ENCODE measurements at places on chromosomes 16 and 17.

- DNase-seq: no peak
These were observed 2.0 kb downstream of the P2RX1 start for GRCh38 chr17:3914312-3914670.

GRCh38 chr16:49454426-49455180 lies 81.0 kb downstream of the C16orf78 start:
- no peak for DNase-seq

DNA sequence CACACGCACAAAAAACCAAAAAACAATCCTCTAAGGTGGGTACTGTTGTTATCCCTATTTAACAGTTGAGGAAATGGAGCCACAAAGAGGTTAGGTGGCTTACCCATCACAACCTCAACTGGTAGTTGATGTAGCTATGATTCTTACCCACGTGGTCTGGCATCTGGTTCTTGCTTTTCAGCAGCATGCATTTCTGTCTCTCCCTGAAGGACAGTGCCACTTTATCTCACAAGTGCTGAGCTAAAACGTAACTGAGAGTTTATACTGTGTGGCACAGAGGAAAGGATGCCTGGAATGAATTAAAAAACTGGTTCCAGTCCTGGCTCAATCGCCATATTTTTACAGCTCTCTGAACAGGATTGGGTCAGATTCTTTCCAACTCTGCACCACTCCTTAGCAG lies 1.9 kb upstream of the CORO6 start:
- DNase-seq: no peak

- DNase-seq: no peak
These were observed 35.0 kb downstream of the JPH3 start for GRCh38 chr16:87637357-87637756.

GRCh38 chr16:3188925-3189825 lies 1.2 kb downstream of the OR1F1 start:
- DNase-seq: no peak

GRCh38 chr17:66405836-66406677 lies 103.6 kb downstream of the PRKCA start:
- DNase-seq: no peak

DNA sequence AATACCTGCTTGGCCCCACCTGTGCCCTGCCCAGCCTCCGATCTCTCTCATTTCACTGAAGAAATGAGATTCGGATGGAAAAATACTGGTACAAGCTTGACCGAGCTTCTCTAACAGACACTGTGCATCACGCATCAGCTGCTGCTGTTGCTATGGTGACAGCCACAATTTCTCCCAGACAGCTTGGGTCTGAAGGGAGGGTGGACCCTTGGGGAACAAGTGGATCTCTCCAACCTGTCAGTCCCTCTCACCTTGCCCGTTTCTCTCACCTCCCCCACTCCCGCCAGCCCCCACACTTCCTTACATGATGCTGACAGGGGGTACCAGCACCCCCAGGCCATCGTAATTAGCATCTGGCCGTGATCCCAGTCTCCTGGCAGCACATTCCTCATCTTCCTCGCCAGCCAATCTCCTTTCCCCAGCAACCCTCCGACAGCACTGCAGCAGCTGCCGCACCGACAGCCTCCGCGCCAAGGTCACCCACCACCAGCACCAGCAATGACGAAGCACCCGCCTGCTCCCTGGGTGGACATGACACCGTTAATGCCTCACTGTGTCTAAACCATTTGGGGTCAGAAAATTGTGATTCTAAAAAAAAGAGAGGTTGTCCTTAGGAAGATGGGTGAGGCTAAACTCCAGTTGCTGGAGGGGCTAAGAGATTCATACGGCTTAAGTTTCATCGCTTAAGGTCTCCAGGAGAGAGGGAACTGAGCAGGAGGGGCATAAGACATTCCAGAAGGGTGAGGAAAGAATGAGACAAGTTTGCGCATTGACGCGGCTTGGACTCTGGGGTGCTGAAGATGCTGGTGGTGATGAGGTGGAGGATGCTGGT lies 58.6 kb upstream of the TNRC6A start:
- DNase-seq: peak; percentile 100

GRCh38 chr17:15048381-15048780 lies 216.7 kb downstream of the PMP22 start:
- DNase-seq: no peak

DNA sequence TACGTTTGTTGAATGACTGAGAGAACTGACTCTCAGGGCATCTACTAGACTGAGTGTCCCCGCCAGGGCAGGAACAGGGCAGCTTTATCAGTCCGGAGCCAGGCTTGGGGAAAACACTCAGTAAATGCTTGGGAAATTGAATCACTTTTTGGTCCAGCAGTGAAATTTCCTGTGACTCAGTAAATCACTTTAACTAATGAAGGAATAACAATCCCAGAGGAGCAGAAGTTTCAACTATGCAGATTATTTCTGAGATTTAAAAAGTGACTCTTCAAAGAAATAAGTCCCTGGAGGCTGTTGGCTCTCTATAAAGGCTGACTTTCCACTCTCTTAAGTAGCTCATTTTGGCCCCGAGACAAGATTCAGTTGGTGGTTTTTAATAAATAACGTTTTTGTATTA lies 101.8 kb downstream of the FOXL1 start:
- no peak for DNase-seq

- no peak for DNase-seq
These were observed 169.3 kb upstream of the AXIN2 start for GRCh38 chr17:65730711-65731169.

GRCh38 chr16:26787924-26788323 lies 278.8 kb upstream of the C16orf82 start:
- DNase-seq: no peak

DNA sequence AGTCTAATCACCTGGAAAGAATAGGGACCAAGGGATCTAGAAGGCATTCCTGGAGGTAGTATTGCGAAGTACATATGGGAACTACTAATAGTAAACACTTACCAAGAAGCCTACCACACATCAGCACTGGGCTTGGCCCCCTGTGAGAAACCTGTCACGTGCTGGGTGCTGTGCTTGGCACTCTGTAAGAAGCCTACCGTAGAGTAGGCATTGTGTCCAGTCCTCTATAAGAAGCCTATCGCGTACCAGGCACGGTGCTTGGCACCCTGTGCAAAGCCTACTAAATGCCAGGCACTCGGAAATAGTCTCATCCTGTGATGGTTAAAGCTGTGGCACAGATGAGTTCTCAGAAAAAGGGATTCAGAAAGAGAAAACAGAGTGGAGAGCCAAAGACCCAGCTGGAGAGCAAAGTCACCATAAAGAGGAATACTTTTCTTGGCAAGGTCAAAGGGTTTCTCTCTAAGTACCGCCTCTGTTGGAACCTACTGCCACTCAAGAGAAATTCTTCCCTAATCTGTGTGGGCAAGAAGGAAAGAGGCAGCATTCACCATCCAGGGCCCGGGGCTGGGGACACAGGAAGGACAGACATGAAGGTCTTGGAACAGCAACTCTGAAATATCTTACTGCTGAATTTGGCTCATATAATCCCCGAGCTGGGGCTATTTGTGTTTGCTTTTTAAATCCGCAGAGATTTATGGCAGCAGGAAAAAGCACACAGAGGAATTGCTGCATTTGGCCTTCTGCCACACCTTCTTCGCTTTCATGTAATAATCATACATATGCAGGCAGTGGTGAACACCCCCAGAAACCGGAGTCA lies 81.8 kb downstream of the VAT1L start:
- no peak for DNase-seq

GRCh38 chr17:63695889-63696288 lies 4.0 kb downstream of the LIMD2 start:
- no peak for DNase-seq

GRCh38 chr17:2084766-2085647 lies 30.1 kb downstream of the HIC1 start:
- no peak for DNase-seq

GRCh38 chr17:19978805-19979211 lies 1.2 kb upstream of the AKAP10 start:
- no peak for DNase-seq

DNA sequence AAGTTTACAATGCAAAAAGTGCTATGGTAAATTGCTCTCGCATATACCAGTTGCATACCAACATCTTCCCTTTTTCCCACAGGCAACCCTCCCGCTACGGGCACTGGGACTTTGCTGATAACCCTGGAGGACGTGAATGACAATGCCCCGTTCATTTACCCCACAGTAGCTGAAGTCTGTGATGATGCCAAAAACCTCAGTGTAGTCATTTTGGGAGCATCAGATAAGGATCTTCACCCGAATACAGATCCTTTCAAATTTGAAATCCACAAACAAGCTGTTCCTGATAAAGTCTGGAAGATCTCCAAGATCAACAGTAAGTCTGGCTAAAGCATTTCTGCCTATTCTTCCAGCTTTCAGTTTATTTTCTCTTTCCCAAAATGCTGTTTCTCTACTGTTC lies 27.9 kb upstream of the HSBP1 start:
- no peak for DNase-seq

DNA sequence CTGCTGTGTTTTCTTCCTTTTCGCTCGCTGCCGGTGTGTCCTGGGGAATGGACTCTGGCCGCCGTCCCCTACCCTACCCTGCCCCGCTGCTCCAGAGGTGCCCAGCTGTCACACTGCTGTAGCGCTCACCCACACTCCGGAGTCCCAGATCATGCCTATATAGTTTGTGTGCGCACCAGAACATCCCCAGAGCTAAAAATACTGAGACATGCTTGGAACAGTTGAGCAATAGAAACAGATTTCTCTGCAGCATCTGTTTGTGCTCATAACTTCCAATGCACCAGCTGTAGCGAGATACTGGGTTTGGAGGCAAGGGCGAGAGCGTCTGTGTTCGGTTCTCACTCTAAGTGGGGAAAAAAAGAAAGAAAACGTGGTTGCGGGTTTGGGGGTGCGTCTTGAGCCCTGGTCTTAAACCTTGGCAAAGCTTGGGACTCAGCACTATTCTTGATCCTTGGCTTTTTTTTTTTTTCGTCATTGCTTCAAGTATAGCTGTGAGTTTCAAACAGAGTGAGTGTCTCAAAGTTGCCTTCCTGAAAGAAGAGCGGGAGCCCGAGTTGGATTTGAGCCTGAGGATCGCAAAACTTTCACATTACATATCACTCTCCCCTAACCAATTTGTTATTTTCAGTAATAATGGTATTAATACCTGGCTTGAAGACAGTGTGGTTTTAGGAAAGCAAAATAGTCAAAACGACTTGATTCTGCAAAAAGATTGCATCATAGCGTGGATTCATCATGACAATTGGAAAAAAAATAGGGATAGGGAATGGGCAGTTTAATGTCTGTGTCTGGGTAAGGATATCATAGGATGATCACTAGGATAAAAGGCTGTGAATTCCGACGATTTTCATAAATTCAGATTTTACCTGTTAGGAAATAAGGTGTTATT lies 621 bp downstream of the KCNJ2 start:
- no peak for DNase-seq

DNA sequence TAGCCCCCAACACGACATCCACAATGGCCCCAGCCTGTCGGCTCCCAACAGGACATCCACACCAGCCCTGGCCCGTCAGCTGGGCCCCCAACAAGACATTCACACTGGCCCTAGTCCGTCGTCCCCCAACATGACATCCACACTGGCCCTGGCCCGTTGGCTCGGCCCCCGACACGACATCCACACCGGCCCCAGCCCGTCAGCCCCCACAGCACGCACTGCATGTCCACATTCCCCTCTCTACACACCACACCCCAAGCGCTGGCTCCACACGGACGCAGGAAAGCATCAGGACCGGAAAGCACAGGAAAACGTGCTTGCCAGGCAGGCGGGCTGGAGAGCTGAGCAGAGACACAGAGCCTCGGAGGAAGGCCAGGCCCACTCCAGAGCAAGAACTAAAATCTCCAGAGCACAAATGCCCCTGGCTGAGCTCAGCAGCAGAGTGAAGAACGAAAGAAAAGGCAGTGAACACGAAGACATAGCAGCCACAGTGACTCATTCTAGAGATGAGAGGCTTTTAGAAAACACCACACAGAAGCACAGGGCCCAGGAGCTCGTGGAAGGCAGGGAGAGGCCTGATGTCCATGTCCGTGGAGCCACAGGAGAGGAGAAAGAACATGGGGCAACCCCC lies 50.6 kb downstream of the LMF1 start:
- no peak for DNase-seq

- no peak for DNase-seq
These were observed 101.6 kb downstream of the RAB11FIP4 start for GRCh38 chr17:31492880-31493655.

GRCh38 chr17:38421871-38422827 lies 6.1 kb upstream of the ARHGAP23 start:
- DNase-seq: no peak

GRCh38 chr16:4561596-4561995 lies 5.5 kb downstream of the C16orf96 start:
- DNase-seq: no peak

DNA sequence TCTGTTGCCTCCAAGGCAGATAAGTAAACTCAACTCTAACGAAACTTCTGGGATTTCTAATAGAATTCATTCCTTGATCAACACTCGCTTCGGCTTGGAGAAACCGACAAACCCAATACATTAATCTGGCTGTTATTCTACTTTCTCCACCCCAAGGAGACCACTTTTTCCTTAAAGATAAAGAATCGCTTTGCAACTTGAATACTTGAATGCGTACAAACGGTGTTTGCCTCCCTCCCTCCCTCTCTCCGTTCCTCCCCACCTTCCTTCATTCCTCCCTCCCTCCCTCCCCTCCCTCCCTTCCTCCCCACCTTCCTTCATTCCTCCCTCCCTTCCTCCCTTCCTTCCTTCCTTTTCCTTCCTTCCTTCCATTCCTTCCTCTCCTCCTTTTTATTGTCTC lies 432.6 kb downstream of the HAPSTR1 start:
- no peak for DNase-seq

DNA sequence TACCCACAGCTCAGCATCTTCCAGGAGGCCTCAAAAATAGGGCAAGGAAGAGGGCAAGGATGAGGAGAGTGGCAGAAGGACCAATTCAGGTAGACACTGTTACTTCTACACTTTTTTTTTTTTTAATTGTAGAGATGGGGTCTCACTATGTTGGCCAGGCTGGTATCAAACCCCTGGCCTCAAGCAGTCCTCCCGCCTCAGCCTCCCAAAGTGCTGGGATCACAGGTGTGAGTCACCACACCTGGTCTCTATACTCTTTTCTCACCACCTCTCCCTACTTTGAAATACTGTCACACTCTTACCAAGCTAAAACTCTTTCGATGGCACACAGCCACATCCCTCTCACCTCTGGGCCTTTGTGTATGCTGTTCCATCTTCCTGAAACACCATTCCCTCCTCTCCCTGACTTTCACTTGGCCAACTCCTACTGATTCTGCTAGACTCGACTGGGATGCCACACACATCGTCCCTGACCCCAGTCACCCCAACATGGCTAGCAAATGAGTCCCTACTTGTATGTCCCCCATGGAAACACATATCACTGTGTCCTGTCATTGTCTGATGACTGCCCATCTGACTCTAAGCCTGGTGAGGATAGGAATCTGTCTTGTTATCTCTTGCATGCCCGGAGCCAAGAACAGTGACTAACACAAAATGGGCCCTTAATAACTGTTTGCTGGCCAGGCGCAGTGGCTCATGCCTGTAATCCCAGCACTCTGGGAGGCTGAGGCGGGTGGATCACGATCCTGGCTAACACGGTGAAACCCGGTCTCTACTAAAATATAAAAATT lies 7.2 kb upstream of the SLC43A2 start:
- DNase-seq: no peak

- no peak for DNase-seq
These were observed 1.2 kb downstream of the SRRM2 start for GRCh38 chr16:2753733-2754020.

Measured in cerebellar nuclear complex (tissue), 1 donor.